ENCODE measurements at places on chromosomes 5 and 9.

DNA sequence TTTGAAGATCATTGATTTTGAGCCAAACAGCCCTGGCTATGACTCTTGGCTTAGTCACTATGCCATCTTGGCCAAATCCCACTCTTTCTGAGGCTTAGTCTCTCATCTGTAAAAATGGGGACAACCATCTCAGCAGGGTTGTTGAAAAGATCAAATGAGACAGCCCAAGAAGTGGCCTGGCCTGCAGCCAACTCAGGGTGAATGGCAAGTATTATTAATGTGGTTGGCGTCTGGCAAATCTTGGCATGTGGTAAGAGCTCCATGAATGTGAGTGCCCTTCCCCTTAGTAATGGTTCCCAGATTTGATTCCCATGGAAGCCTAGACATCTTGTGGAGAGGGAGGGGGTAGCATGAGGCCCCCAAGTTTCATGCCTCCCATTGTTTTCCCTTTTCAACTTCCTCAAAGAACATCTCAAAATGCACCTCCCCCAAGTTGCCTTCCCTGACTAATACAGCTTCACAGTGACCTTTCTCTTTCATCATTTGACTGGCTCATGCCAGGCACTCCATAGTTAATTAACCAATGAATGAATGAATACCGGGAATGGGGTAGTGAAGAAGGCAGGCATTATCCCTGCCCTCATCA lies 11.8 kb upstream of the TGFBI start:
- DNase-seq, result no peak

DNA sequence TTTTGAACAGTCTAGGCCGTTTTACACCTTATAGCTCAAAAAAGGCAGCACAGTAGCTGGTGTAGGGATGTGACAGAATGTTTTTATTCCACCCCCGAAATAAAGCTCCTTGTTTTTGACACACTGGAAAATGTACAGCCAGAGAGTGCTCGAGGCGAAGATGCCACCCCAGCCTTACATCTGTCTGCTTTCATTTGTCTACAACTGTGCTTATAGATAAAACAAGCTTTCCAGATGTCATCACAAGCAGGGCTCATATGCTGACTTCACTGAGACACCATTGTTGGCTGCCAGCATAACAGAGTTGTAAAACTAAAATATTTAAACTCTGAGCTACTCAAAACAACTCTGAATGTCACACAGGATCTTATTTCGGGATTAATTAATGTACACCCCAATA lies 386.3 kb downstream of the BNC2 start:
- no peak for DNase-seq

- DNase-seq, result no peak
Observed at GRCh38 chr9:77999231-77999631, 32.4 kb downstream of the GNAQ start.

GRCh38 chr9:71830929-71831328 lies 62.6 kb upstream of the CEMIP2 start:
- no peak for DNase-seq

- DNase-seq, result no peak
Observed at GRCh38 chr5:74638970-74639806, 1.3 kb downstream of the ENC1 start.

DNA sequence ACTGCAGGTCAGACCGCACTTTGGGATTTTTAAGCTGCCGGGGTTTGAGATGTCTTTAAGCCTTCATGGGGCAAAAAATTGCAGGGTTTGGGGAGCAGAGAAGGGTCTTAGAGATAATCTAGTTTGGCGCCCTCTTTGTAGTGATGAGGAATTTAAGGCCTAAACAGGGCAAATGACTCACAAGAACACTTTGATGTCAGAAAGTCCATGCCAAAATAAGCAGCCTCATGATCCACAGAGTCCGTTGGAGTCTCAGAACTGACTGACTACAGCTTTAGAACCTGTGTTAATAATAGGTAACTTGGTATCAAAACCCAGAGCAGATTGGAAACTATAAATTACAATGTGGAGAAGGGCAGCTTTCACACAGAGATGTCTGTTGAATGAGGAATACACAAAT lies 35.9 kb upstream of the PTGS1 start:
- DNase-seq, result no peak

DNA sequence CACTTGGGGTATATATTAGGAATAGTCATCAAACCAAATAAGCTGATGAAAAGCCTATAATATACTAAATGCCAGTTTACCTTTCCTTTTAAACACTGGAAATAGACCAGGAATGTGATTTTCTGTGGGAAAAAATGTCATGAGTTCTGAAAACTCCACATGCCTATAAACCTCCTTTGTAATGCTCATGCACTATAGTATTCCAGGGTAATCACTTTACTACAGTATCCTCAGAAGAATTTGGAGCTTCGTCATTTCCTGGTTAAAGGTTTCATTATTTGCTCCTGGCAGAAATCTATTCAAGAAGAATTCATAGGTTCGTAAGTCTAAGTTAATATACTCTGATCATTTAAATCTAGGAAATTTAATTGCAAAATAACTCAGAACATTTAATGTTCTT lies 1076.7 kb upstream of the DMAC1 start:
- DNase-seq, result no peak

DNA sequence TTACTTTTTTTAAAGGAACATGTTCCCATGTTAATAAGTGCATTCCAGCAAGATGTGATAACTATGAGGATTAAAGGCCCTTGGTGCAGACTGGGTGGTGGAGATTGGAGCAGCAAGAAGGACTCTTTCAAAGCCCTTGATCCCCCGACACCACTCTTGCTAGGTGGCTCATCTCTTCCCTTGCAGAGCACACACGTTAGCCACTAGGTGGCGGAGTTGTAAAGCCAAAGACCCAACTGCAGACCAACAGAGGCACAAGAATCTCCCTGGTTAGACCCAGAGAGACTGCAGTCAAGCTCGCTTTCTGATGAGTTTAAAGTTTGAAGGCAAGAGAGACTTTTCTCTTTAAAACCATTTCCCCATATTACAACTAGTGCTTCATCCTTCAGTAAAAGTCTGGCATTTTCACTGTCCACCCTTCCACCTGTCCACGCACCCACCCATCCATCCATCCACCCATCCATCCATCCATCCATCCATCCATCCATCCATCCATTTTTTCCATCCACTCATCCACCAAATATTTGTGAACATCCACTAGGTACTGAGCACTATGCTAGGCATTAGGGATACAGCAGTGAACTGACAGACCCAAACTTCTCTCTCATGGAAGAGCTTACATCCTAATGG lies 226.9 kb downstream of the MSX2 start:
- no peak for DNase-seq

- DNase-seq, result no peak
Observed at GRCh38 chr5:178590141-178590923, at the start of gene COL23A1. Gene COL23A1, minus strand, starts transcription at chr5:178590393.

- no peak for DNase-seq
Observed at GRCh38 chr5:122668552-122668951, 106.3 kb upstream of the SNX2 start.

- DNase-seq, result no peak
Observed at GRCh38 chr5:73968729-73969128, 342.7 kb downstream of the ARHGEF28 start.

GRCh38 chr9:68637020-68637419 lies 68.0 kb upstream of the PIP5K1B start:
- DNase-seq, result no peak

DNA sequence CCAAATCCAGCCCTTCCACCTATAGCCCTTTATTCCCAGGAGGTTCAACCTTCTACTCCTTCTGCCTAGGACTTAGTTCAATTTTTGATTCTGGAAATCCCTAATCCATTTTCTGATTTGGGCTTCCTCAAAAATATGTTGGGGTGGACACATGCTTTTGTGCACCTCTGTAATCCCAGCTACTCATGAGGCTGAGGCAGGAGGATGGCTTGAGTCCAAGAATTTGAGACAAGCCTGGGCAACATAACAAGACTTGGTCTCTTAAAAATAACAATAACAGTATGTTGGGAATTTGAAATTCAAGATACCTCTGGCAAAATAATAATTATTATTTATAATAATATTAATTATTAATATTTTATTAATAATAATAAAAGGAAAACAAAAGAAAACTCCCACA lies 188.7 kb upstream of the TLE4 start:
- DNase-seq, result no peak

DNA sequence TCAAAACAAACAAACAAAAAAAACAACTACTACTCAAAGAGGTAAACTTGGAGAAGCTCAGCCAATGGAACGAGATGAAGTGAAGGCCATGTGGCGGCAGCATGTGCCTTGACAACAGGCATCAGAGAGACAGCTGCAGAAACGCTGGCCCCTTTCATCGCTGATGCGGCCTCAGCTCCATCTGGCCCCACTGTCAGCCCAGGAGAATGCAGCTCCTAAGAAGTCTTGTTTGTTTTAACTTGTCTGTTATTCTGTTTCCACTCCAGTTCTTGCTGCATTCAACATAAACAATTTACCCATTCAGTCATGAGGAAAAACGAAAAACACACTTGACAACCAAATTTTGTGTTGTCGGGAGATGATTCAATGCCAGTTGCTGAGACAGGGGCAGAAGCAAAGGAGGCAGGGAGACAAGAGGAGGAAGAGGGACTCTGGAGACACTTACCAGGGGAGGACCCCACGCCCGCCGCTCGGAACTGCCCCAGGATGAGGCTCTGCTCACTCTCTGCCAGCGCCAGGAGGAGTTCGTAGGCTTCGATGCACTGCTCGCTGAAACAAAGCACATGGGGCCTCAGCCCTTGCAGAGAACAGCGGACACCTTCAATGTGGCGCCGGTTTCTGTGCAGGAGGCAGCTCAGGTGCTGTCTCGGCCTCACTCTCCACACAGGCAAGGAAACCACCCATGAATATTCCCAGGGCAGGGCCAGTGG lies 91.2 kb downstream of the DCP2 start:
- no peak for DNase-seq

DNA sequence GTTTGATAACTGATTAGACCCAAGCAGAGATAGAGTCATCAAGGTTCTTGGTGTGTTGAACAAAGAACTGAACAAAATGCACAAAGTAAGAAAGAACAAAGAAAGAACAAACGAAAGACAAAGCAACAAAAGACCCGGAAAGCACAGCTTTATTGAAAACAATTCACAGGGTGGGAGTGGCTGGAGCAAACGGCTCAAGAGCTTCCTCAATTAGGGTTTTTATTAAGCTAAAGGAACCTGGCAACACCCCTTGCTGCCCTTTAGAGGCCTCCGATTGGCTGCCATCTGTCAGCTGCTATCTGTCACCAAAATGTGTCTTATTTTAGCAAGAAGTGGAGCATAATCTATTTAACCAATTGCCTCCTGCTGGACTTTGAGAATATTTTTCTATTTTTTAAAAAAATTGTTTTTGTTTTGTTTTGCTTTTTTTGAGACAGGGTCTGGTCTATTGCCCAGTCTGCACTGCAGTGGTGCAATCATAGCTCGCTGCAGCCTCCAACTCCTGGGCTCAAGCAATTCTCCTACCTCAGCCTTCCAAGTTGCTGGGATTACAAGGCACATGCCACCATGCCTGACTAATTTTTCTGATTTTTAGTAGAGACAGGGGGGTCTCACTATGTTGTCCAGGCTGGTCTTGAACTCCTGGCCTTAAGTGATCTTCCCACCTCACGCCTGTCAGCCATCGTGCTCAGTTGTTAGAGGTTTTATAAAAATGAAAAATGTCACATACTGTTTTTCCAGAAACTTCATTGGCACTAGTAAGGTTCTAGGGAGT lies 7.7 kb upstream of the ABO start:
- DNase-seq, result no peak

DNA sequence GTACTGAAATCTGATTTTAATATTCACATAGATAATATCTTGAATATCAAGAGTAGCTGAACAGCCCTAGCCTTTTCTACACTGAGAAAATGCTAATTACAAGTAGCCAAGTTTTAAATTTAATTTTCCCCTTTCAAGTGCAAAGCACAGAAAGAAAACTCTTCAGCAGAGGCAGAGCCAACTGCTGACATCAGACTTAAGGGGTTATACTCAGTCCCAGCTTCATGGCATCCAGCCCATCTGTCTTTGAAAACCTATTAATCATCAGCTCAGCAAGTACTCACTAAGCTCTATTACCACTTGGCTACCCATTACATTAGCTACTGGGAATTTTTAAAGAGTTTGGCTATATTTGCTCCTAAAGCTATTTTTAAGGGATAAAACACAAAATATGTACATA lies 220.5 kb downstream of the SLC12A2 start:
- DNase-seq, result no peak

- DNase-seq, result no peak
Observed at GRCh38 chr5:171725205-171725601, 60.4 kb upstream of the SMIM23 start.

GRCh38 chr9:122579874-122580273 lies 3.3 kb downstream of the OR1L8 start:
- DNase-seq, result no peak

- no peak for DNase-seq
Observed at GRCh38 chr9:134055981-134056461, 11.8 kb downstream of the BRD3 start.

All from cortex of kidney (tissue), 1 donor.